ENCODE measurements at places on chromosomes 16 and 17.
A peak's percentile ranks its signal among the peaks of the same experiment; 100 is the strongest.

GRCh38 chr16:57516176-57516725, 20.1 kb downstream of the CCDC102A start:
- H3K4me3 ChIP-seq, result no peak overlapping the region
- no peaks in the 10 kb centered on the region for H3K4me1 ChIP-seq
- no peaks in the 10 kb centered on the region for H3K36me3 ChIP-seq
- H3K27ac ChIP-seq, result no peak overlapping the region
- H3K27me3 ChIP-seq, result no peaks in the 10 kb centered on the region

DNA sequence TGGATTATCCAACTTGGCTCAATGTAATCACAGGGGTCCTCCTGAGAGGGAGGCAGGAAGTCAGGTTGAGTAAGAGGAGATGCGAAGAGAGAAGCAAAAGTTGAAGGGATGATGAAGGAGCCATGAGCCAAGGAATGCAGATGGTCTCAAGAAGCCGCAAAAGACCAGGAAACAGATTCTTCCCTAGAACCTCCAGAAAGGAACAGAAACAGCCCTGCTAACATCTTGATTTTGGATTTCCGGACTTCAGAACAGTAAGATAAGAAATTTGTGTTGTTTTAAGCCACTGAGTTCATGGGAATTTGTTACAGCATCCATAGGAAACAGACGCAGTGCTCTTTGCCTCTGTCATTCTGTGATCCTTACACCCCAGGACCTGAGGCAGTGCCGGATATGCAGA, 26.8 kb downstream of the CMTR2 start:
- H3K27ac ChIP-seq, result no peak overlapping the region
- no peak for DNase-seq
- H3K4me1 ChIP-seq, result no peaks in the 10 kb centered on the region
- no peaks in the 10 kb centered on the region for H3K27me3 ChIP-seq

GRCh38 chr17:4215882-4216570, 47.8 kb downstream of the ANKFY1 start:
- no peak overlapping the region for H3K27ac ChIP-seq
- H3K27me3 ChIP-seq, result no peaks in the 10 kb centered on the region
- H3K4me1 ChIP-seq, result peaks cover 2% of the 10 kb centered on the region
- DNase-seq, result no peak
- no peak overlapping the region for H3K4me3 ChIP-seq

GRCh38 chr16:31108035-31108793, at the start of gene BCKDK:
Gene BCKDK, plus strand, starts transcription at chr16:31108386. Its CDS starts 838 bp downstream, at chr16:31109224.
- H3K4me3 ChIP-seq, result peak within 1 kb of the TSS; percentile 88
- no peaks in the 10 kb centered on the region for H3K27me3 ChIP-seq
- H3K27ac ChIP-seq, result peak within 1 kb of the TSS; percentile 82
- H3K4me1 ChIP-seq, result peaks cover 3% of the 10 kb centered on the region

GRCh38 chr17:65013613-65014391, 42.7 kb downstream of the GNA13 start:
- H3K4me3 ChIP-seq, result no peak overlapping the region
- peak; percentile 93 for DNase-seq
- peak overlapping the region; percentile 22 for H3K27ac ChIP-seq

DNA sequence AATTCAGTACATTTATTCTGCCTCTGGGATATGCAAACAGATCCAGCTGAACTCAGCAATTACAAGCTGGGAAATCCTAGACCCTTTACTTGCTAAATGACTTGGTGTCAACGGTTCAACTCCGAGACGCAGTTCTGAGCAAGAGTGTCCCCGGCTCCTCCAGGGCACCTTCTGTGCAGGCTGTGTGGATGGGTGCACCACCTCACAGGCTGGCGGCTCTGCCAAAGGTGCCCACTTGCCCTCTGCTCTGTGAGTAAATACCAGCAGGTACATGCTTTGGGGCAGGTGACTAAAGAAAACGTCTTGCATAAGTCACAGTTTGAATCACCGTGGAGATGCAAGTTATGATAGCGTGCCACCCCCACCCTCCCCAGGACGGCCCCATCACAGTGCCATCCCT, 23.3 kb downstream of the MAP1LC3B start:
- peaks cover 37% of the 10 kb centered on the region for H3K36me3 ChIP-seq
- H3K4me1 ChIP-seq, result no peaks in the 10 kb centered on the region
- H3K4me3 ChIP-seq, result no peak overlapping the region
- H3K27ac ChIP-seq, result no peak overlapping the region

DNA sequence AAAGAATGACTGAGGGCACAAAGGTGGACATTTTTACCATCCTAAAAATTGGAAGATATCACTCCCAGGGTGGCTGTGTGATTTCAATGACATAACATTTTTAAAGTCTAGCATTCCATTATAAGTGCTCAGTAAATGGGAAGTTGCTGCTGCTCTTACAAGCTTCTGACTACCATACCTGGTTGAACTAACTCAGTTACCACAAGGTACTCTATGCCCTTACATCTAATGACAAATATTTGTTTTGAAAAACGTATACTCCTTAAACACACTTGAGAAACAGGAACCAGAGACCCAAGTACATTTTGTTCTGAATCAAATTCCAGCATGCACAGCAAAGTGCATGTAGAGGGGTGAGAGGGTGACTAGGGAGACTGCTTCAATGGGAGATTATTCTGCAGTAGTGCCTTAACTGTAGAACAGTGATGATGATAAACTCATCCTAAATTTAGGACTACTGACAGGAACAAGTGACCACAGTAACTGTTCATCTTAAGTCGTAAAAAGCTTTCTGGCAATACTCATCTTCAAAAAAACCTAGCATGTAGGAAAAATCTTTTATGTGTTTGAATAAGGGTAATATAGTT, 83.5 kb downstream of the KANSL1 start:
- DNase-seq, result no peak
- no peaks in the 10 kb centered on the region for H3K4me1 ChIP-seq
- H3K4me3 ChIP-seq, result no peak overlapping the region
- no peak overlapping the region for H3K27ac ChIP-seq
